ENCODE measurements at places on chromosomes 6 and 20.
A peak's percentile ranks its signal among the peaks of the same experiment; 100 is the strongest.

GRCh38 chr6:33914645-33915044, 110.8 kb upstream of the MLN start:
- no peak for DNase-seq

- DNase-seq = no peak
These were observed 4.7 kb upstream of the ADGRF5 start for GRCh38 chr6:46926481-46926880.

- no peak for DNase-seq
These were observed 51.6 kb upstream of the FAM184A start for GRCh38 chr6:119129968-119130484.

- no peak for DNase-seq
These were observed 20.9 kb upstream of the KCNK16 start for GRCh38 chr6:39343396-39343870.

GRCh38 chr20:62236766-62237513, 1.4 kb upstream of the OSBPL2 start:
- DNase-seq = peak; percentile 10

- DNase-seq = no peak
These were observed 463.9 kb upstream of the JAG1 start for GRCh38 chr20:11137688-11138087.

DNA sequence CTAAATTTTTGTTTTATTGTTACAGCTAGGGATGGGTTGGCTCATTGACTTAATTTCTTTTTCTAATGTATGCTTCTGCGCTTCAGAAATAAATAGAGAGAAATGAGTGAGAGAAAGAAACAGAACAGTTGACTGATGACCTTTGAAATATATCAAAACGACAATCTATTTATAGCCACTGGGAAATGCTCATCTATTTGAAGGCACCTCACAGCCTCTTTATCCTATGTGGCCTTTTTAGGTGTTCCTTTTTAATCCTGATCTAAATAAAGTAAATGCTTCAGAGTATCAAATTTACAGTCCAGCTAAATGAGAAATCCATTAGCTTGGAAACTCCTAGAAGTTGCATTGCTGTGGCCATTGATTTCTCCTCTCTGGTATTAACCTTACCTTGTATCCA, 943.5 kb upstream of the CITED2 start:
- DNase-seq = no peak

DNA sequence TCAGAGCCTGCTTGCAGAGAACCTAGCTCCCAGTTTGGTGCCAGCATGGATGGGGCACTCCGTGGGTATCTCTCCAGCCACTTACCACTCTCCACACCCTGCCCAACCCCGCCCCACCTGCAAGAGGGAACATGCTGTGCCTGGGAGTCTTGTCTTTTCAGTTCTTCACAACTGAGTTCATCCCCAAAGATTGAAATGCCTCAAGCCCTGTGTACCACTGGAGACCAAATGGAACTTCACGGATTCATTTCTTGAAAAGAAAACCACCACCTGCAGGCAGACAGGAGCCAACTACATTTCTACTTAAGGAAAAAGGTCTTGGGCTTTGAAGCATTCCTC, 50.1 kb downstream of the TRERF1 start:
- DNase-seq = no peak

DNA sequence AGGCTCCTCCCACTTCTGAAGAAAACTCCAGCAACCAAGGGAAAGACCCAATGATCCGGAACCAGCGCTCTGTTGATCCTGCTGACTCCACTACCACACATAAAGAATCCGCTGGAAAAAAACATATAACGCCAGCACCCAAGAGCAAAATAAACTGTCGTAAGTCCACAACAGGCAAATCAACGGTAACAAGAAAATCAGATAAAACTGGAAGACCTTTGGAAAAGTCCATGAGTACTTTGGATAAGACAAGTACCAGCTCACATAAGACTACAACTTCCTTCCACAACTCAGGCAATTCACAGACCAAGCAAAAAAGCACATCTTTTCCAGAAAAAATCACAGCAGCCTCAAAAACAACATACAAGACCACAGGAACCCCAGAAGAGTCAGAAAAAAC, 8.0 kb downstream of the MUCL3 start:
- no peak for DNase-seq

GRCh38 chr20:20229595-20229994, 138.3 kb upstream of the INSM1 start:
- DNase-seq = no peak

DNA sequence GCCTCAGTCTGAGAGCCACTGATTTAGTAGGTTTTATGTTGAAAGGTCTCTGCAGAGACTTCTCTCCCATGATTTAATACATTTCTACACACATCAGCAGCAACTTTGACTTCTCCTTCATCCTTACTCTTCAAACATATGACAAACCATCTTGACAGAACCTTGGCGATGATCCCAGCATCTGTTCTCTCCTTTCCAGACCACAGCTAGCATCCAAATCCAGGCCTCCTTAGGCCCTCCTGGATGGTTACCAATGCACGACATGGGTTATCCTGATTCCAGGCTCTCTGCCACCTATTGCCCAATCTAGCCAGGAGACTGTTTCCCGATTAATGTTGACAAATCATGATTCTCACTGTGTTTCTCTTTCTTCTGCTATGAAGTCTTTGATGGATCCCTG, 16.8 kb downstream of the LAMA4 start:
- DNase-seq = peak; percentile 77

GRCh38 chr20:61850457-61850856, 215.2 kb downstream of the TAF4 start:
- DNase-seq = no peak

GRCh38 chr20:24838546-24839535, 110.2 kb upstream of the CST7 start:
- no peak for DNase-seq

DNA sequence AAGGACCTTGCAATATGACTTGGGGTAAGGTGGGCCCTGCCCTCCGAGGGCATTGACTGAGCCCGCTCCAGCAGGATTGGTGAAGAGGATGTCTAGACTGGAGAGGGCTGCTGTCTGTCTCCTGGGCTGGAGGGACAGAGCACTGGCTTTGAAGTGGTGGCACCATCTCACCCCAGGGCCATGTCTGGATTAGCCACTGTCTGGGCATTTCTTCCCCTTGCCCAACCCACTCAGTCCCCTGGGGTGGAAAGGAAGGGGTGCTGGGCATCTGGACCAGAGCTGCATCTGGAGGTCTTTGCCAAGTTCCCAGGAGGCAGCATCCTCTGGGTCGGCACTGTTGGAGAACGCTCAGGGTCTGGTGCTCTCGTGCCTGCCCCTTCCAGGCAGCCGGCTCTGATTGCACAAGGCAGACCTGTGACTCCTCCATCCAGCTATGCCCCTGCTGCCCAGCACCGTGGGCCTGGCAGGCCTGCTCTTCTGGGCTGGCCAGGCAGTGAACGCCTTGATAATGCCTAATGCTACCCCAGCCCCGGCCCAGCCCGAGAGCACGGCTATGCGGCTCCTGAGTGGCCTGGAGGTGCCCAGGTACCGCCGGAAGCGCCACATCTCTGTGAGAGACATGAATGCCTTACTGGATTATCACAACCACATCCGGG, at the start of gene R3HDML:
Gene R3HDML, plus strand, starts transcription at position 319 of the 656 bp plus-strand sequence. Its CDS starts 115 bp downstream, at position 434.
- DNase-seq = no peak

- DNase-seq = no peak
These were observed 19.8 kb upstream of the VSTM2L start for GRCh38 chr20:37882961-37883712.

Data from heart right ventricle (tissue), 16 donors.